ENCODE measurements at places on chromosomes 5 and 9.

GRCh38 chr5:88792144-88792840 lies 90.7 kb downstream of the MEF2C start:
- no peak for DNase-seq

DNA sequence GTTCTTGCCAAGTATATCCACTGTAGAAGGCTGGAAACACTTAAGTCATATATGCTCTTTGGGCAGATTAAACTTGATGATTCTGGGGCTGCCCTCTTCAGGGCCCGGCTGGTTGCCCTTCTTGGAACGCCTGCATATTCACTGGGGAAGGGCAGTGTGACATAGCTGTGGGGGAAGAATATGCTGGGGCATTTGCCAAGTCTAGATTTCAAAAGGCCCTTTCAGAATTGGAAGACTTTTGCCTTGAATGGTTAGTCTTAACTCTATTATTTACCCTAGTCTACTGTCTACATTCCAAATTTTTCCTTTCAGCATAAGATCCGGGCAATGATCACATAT lies 161.2 kb upstream of the PITX1 start:
- DNase-seq, result no peak

DNA sequence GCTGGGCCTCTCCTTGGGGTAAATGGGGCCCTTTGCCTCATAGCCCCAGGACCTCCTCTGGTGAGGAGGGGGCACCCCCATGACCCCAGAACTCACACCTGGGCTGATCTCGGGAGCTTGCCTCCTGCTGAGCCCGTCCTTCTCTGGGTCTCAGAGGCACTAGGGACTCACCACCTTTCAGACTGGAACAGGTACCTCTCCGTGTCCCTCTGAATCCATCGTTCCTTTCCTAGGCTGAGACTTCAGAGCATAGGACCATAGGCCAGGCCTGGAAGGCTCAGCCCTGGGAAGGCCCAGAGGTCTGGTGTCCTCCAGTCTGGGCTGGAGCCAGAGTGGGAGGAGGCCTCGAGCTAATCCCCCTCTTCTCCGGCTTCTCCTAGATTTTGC lies 97.9 kb downstream of the CACNA1B start:
- no peak for DNase-seq

GRCh38 chr5:1315018-1315708 lies 20.3 kb upstream of the TERT start:
- no peak for DNase-seq

DNA sequence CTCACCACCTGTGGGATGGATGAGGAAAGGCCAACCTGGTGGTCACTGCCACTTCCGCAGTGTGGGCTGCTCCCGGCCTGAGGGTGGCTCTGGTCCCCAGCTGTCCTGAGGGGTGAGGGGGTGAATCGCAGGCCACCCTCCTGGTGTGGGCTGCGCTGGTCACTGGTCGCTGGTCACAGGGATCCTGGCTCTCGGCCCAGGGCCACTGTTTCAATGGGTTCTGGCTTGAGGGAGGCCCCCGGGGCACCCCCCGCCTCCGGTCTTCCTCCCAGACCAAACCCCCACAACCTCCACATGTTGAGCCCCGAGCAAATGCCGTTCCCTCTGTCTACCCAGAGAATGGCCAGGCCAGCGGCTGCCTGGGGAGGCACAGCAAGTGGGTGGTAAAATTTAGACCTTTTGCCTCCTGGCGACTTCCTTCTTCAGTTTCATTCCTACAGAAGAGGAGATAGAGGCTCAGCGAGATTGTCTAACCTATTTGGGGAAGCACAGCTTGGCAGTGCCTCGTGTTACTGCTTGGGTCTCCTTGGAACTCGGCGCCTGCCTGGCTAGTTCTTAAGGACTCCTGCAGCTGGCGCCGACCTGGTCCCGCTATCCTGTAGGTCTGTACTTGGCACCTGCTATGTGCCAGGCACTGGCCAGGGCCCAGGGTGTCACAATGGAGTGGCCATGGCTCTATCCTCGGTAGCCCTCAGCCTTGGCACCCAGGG lies 48.2 kb downstream of the RXRA start:
- DNase-seq, result peak; percentile 91

GRCh38 chr5:129019401-129019908 lies 54.2 kb downstream of the SLC27A6 start:
- no peak for DNase-seq

DNA sequence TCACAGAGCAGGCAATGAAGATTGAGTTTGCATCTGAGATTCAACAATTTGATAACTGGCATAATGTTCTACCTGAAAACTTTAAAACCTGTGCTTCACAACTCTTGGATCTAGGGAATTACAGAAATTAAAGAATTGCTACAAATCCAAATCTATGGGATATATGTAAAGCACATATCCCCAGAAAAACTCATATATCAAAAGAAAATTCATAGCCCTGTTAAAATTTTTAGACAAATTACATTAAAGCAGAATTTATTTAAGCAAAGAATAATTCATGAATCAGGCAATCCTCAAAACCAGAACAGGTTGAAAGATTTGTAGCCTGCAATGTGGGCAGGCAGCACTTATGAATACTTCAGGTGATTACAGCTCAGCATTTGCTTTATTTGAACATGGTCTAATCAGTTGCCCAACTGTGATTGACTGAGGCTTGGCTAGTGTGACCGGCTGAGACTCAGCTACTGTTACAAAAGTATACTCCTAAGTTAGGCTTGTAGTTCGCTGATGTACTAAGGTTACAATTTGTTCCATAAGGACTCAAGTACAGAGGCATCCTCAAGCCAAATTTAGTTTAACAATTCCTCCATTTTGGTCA lies 10.3 kb upstream of the UBTD2 start:
- no peak for DNase-seq

GRCh38 chr5:178651046-178651810 lies 24.4 kb upstream of the CLK4 start:
- no peak for DNase-seq

- no peak for DNase-seq
Observed at GRCh38 chr9:113973963-113974413, 97.9 kb downstream of the ZNF618 start.

- DNase-seq, result no peak
Observed at GRCh38 chr5:65255294-65255693, 226.4 kb downstream of the ADAMTS6 start.

DNA sequence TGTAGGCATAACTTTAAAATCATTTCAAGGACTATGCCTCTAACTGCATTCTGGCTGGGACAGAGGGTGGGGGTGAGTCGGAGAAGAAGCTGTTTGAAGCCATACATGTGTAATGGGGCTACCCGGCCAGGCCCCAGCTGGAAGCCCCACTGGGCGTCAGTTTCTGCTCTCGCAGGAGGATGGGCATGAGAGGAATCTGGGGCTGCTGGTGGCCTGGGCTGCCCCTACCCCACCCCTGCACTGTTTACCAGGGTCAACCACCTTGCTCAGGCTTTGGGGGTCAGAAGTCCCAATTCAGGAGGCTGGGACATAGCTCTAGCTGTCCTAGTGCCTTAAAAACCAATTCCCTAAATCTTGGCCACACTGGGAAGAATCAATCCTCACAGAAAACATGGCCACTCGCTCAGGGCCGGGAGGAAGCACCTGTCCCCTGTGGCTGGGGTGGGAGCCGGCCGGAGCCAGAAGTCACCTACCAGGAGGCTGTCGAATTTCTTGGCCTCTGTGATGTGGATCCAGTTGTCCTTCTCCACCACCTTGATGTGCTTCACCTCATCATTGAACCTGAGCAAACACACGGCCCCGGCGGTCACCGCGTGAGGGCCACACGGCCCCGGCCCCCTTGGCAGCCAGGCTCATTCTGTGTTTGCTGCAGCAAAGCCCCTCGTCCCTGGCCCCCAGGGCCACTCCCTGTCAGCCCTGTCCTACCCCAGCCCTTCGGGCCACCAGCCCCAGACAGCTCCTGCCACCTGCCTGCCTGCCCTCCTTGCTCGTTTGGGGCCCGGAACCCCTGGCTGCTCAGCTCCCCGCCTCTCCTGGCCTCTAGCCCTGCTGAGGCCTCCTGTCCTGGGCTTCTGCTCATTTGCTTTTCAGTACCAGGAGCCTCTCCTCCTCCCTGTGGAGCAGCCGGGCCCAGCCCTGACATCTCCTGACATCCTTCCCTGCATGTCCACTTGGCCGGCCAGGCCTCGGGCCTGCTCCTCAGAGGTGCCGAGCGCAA lies 33.6 kb upstream of the SARDH start:
- no peak for DNase-seq
